ENCODE measurements at places on chromosomes 1 and 21.
A peak's percentile ranks its signal among the peaks of the same experiment; 100 is the strongest.

- DNase-seq = no peak
These were observed 553.6 kb downstream of the PTPRU start for GRCh38 chr1:29789910-29790247.

GRCh38 chr1:156140879-156141707, 12.3 kb upstream of the SEMA4A start:
- no peak for DNase-seq

DNA sequence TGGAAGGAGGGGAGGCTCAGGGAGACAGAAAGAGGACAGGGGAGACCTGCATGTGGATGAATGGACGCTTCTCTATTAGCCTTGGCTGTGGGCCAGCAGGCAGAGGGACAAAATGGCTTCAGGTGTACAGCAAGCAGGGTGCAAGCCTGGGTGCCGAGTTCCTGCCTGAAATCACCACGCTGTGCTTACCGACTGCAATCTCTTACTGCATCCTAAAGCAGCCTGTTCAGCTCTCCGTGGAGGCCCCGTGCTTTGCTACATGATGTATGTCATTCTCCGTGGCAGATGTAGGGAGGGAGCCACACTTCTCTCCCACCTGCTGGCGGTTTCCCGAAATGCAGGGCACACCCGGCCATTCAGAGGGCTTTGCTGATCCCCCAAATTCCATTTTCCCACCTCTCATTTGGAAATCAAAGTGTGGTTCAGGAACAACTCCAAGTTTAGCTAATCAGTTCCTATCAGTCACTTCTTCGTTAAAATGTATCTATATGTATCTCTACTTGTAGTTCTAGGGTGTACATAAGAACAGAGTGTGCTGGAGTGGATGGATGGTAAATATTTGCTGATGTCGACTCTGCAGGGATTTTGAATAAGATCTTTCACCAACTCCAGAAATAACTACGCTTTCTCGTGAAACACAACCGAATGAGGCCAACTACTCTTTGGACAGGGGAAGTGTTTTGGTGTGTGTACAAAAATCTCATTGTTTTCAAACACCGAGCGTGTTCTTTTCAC, 122.3 kb upstream of the BACE2 start:
- no peak for DNase-seq

DNA sequence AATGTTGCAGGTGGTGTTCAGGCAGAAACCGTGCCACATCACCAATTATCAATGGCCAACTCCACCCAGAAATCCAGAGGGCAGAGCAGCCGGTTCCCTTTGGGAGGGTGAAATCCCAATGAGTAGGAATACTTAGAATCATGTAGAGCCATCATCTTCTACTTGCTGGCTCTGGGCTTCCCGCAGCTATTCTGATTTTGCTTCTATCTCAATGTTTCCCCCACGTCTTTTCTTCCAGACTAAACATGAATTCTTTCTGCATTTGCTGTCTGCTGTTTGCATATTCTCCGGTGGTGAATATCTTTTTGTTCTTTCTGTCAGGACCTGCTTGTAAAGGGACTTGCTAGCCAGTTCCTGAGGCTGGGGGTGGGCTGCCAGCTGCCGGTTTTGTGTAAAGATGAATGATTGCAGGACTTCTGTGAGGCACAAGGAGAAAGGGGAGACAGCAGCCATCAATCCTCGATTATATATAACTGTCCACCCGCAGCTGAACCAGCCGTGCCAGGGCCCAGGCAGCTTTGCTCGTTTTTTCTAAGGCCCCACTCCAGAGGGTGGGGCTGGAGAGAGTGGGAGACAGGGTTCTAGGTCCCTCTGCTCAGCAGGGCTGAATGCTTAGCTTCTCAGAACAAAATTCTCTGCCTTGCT, 33.2 kb downstream of the PRAMEF20 start:
- no peak for DNase-seq

- DNase-seq = no peak
These were observed 19.0 kb downstream of the DNALI1 start for GRCh38 chr1:37575692-37576091.

GRCh38 chr1:54566438-54567141, 18.6 kb downstream of the ACOT11 start:
- DNase-seq = no peak

DNA sequence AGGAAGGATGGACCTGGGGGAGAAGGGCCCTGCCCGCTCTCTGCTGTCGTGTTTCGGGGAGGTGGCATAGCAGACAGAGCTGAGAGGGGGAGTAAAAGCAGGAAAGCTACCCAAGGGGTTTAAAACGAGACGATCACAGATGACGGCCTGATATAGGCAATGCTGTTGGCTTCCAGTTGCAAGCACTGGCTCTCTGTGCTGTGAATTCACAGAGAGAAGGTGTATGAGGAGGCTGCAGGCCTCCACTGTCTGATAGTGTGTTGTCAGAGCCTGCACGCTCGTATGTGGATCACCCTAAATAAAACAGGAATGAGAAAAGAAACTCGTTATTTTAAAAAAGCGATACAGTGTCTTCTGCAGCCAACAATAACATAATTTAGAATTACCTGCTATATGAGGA, 57.4 kb downstream of the LGR6 start:
- no peak for DNase-seq

DNA sequence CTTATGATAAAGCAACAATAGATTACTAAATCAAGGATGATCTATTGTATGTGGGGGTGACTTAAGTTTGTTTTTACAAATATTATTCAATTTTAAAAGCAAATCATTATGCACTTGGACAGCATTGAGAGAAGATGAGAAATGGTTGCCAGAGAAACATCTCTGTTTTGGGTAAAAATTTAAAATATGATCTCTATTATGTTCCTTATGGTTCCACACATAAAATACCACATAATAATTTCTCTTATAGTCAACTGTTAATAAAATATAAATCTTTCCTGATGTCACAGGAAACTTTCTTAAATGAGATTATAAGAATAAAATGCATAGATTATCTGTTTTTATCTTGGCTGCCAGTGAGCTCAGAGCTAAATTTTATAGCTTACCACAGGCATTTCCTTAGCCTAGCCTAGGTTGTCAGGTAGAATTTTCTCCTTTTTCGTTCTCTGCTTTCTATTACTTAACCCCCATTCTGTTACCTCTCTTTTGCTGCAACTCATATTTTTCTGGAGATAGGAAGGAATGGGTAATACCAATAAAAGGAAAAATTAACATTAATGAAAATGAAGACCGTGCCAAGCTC, 109.7 kb downstream of the TGFB2 start:
- no peak for DNase-seq

DNA sequence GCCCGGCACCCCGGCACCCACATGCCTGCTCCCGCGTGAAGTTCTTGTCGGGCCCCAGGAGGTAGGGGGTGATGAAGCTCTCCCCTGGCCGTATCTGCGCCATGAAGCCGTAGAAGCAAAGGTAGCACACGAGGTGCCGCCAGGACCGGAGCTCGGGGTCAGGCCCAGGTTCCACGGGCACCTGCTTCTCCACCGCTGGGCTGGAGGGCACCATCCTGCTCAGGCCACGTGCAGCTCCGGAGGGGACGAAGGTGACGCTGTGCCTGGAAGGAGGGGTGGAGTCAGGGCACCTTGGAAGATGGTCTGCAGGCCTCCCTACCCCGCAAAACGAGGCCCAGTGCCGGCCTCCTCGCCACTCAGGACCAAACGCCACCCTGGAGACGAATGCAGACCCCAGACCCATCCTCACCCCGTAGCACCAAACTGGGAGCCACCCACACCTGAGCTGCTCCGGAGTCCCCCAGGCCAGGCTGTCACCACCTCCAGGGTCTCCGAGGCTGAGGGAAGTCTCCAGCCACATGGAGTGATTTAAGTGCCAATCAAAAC, 4.4 kb downstream of the SLC19A1 start:
- DNase-seq = no peak

GRCh38 chr1:87291107-87291506, 37.6 kb upstream of the LMO4 start:
- no peak for DNase-seq

DNA sequence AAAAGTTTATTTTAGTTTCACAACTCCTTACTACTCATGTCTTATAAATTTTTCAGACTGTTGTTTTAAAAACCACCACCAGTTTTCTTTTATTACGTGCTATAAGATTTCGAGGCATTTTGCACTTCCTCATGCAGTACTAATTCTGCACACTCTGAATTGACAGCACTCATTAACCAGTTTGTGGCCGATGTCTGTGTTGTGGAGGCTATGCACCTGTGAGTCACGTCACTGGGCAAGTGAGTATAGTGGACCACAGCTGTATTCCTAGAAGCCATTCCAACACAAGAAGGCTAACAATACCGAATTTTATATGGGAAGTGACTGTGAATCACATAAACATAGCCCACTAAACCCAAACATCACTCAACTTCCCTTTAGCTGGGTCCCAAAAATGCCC, 21.0 kb upstream of the SPATA6 start:
- DNase-seq = no peak

DNA sequence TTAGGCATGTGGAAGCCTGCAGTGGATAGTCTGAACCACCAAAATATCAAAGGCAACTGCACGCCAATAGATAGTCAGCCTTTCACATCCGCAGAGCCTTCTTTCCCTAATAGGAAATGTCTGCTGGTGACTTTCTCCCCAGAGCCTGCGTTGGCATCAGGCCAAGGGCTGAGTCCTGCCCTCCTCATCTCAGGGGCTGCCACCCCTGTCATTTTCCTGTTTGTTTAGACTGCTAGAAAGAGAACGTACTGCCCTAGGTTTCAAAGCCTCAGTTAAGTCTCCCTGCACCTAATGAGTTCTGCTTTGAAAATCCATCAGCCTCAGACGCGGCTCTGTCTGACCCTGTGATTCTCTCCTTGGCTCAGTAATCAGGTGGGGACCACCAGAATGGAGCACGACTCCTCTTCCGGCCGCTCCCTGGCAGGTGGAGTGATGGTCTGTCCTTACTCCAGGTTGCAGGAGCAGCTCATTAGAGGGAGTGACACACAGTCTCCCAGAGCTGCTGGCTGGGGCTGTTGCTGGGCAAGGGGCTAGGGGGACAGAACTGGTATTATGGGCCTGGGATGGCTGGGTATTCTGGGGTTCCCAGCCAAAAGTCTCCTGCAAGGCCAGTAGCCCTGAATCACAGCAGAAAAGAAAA, 27.3 kb downstream of the STUM start:
- DNase-seq = no peak

GRCh38 chr1:182198006-182198605, 136.6 kb upstream of the ZNF648 start:
- DNase-seq = no peak

DNA sequence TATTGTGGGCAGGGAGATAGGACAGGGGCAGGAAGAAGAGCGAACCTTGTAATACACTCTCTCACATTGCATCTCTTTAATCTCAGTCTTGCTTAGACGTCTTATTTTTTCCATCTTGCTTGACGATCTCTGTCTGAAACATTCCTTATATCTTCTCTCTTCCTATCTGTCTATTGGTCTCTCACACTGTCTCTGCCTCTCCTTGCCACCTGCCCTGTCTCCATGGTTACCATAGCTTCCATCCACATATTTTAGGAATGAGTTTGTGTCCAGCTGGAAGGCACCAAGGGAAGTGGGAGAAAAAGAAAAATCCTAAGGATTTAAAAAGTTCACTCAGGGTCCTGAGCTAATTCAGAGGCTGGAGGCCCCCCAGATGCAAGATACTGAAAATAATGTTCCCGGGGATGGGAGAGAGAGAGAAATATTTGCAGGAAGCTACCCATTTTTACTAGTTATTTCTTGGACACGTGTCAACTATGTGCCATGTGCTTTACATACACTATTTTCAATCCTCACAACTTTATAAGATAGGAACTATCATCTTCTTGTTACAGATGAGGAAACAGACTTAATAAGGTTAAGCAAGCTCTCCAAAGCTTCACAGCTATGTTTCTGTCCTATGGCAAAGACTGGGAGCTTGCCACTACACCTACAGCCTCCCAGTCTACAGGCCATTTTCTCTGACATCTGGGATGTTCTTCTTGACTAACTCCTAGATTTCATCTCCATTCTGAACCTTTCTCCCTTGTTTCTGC, 933 bp downstream of the ANKRD34A start:
- DNase-seq = peak; percentile 79

DNA sequence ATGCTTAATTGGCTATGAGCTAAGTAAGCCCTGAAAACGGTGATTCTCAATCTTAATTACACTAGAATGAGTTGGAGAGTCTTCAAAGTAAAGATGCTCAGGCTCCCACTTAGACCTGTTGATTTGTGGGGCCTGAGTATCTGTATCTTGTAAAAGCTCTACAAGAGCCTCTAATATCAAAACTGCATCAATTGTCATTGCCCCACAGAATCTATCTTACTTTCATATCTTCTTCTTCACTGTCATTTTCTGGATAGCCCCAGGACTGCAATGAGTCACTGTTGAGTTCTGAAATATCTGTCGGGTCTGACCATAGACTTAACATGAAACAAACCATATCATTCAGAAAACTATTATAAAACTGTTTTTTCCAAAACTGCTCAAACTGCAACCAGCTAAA, 102.8 kb upstream of the SERTAD4 start:
- no peak for DNase-seq

DNA sequence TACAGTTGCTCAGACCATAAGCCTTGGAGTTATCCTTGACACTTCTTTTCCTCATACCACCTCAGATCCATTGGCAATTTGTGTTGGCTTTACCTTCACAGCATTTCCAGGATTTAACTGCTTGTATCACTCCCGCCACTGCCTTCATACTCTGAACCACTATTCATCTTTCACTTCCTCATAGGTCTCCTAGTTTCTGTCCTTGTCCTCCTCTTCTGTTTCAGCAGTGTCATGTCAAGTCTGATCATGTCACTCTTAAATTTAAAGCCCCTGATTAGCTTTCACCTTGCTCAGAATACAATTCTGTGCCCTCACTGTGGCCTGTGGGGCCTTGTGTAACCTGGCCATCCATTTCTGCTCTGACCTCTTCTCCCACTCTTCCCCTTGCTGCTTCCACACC, 34.7 kb upstream of the C1orf115 start:
- peak; percentile 2 for DNase-seq

DNA sequence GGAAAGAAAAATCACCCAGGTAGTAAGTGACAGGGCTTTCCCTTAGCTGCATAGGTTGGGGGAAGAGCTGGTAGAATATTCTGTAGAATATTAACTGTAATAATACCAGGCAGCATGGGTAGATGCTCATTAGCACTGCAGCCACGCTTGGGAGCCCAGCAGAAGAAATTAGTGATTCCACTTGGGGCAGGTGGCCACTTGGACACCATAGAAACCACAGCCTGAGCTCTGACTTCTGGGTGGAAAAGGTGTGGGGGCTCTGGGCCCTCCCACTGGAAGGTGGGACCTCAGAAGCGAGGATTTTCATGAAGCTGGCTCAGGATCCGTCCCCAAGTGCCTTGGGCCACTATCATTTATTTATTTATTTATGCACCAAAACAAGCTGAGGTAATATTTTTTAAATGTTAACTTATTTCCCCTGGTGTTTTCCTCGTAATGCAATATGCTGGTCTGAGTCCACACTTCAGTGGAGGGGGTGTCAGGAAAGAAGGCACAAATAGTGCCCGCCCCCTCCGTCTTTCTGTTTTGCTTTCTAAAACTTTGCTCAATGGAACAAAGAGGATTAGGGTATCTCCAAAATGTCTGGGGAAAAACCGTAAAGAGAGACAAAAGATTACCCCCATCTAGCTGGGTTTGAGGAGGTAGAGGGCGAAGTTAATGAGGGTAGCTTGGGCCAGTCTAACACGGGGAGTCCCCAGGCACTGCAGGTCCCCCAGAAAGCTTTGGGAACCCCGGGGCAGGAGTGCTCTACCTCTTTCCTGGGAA, 75.2 kb upstream of the GADD45A start:
- DNase-seq = no peak

Measured in cerebellum (tissue), 4 donors.